HS-5 (cell line): ENCODE measurements at places on chromosomes 4 and X.

GRCh38 chr4:68152411-68152810, 22.7 kb upstream of the TMPRSS11F start:
- DNase-seq, result peak; percentile 43

DNA sequence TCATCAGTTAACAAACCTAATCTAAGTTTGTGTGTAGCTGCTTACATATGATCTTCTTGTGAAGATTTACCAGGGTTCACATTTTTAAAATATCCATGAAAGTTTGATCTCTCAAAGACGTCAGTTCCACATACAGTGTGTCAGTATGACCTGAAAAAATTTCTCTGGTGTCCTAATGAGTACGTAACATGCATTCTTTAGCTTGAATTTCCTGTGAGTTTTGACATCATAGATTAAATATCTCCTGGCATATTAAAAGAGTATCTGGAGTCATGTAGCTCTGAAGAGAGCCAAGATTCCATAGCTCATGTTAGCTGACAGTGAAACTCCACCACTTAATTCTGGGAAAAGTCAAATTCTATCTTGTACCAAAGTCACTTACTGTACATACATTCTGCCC, 43.9 kb upstream of the PDLIM5 start:
- DNase-seq, result no peak

GRCh38 chr4:3091464-3091863, 17.0 kb downstream of the HTT start:
- no peak for DNase-seq

DNA sequence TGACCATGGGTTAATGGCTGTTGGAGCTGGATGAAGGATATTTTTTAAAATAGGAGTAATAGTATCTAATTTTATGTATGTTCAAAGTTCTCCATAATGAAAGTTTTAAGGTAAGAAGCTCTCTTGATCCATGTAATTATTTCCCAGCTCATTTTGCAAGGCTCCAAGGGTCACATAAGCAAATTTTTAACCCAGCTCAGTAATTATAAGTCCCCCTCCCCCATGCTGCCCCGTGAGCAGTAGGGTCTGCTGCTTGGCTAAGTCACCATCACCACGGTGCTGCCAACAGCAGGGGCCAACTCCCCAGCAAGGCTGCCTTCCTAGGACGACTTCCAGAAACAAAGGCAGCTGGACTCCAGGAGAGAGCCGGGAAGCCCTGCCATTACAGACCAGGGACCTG, 340.0 kb downstream of the FBXW7 start:
- DNase-seq, result no peak

- DNase-seq, result no peak
Measured at GRCh38 chr4:15063341-15063740, 61.1 kb downstream of the CPEB2 start.

DNA sequence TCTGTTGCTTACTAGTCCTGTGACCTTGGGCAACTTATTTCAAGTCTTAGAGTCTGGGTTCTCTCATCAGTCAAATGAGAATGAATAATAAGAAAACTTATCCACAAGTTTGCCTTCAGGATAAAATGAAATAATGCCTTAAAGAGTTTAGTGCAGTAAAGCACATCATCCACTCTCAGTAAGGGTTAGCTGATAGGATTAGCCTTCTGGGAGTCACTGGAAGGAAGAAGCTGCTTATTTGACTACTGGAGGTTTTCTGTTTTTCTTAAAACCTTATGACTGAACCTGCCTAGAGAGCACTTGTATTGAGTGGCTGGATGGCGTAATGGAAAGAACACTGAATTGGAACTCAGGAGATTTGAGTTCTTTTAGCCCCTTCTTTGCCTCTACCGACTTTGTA, 1.8 kb downstream of the RNF128 start:
- no peak for DNase-seq

DNA sequence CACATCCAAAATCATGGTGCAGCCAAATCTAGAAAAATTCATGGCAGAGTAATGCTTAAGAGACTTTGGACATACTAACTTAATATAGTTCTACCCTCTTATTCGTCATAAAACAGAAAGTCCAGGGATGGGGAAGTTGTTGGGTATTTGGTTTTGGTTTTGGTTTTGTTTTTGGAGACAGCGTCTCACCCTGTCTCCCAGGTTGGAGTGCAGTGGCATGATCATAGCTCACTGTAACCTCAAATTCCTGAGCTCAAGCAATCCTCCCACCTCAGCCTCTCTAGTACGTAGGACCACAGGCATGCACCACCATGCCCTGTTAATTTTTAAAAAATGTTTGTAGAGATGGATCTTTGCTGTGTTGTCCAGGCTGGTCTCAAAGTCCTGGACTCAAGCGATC, 271.8 kb upstream of the TENM3 start:
- no peak for DNase-seq

DNA sequence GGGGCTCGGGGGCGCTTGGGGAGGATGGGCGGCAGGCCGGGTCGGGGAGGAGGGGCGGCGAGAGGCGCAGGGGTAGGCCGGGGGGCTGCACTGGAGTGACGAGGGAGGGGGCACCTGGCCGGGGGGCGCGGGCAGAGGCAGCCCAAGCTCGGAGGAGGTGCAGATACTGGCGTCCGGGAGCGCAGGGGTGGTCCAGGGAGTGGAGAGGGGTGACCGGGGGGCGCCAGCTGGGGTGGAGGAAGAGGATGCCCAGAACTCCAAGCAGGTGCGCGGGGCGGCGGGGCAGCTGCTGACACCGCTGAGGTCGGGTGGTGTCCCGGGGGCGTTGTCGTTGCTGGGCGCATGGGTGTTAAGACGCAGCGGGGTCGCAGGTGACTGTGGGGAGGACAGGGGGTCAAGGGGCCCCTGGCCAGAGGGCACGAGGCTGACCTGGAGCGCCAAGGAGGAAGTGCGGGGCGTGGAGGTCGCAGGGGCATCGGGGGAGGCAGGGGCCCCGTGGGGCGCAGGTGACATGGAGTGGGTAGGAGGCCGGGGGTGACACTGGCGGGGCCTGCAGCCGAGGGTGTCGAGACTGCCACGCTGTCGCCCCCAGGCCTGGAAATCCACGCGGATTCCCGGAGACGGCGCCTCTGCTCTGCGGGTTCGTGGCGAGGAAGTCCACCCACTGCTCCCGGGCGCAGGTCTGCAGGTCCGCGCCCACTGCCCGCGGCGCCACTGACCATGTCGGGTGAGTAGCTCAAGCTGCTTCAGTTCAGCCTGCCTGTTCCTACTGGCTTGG, 928 bp downstream of the GYG2 start:
- no peak for DNase-seq

DNA sequence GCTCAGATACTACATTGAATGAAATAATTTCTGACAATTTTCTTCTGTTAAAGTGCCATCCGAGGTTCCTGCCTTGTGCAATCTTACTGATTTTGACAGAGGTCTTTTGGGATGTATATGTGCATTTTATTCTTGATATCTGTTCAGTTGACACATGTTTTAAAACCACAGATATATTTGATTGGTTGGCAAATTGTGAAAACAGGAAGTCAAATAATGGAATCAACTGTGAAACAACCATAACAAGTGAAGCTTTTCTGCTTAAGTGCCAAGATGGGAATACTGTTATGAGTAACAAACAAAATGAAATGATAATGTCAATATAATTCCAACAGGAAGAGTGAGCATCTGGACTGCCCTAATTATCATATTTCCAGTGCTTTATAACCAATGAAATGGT, 84.9 kb upstream of the TET2 start:
- DNase-seq, result no peak
